ENCODE measurements at places on chromosomes 13 and 19.

DNA sequence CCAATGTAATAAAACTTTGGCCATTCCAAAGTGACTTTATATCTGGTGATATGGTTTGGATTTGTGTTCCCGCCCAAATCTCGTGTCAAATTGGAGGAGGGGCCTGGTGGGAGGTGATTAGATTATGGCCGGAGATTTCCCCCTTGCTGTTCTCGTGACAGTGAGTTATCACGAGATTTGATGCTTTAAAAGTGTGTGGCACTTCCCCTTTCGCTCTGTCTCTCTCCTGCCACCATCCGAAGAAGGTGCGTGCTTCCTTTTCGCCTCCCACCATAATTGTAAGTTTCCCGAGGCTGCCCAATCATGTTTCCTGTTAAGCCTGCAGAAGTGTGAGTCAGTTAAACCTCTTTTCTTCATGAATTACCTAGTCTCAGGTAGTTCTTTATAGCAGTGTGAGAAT, 9.3 kb upstream of the NALCN start:
- no peak for DNase-seq

GRCh38 chr13:75341028-75341427, 140.9 kb downstream of the TBC1D4 start:
- DNase-seq, result no peak

- no peak for DNase-seq
Measured at GRCh38 chr13:104132849-104133248, 1066.6 kb upstream of the SLC10A2 start.

- no peak for DNase-seq
Measured at GRCh38 chr13:49374585-49375290, 69.1 kb downstream of the CAB39L start.

DNA sequence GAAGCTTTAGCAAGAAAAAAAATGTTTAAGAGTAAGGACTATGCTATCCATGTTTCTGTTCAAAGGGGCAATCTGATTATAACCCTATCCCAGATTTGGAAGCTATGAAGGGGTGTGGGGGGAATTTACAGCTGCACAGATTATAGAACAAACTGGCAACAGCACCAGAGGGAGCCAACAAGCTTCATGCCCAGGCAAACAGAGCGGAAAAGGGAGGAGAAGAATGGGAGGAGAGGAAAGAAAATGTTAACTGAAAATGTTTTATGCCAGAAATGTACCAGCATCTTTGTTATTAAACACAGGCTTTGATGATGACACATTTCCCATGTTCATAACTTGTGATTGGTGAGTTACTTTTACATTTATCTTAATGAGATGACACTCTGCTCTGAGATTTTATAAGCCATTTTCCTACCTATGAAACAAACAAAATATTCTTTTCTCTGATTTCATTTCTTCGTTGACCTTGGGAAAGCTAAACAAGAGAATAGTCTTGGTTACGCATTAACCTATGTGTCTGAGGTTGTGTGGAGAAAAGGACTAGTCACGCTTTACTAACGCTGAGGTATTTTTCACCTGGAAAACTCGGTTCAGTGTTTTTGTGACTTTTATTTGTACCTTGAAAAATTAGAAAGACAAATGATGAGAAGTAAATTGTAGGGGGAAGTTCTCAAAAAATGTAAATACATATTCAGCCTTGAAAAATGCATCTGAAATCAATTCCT, 235.8 kb upstream of the MIR17HG start:
- no peak for DNase-seq

Data from putamen (tissue), 1 donor.